CD8-positive, alpha-beta T cell (primary cell): ENCODE measurements at places on chromosomes 16 and 17.
A peak's percentile ranks its signal among the peaks of the same experiment; 100 is the strongest.

DNA sequence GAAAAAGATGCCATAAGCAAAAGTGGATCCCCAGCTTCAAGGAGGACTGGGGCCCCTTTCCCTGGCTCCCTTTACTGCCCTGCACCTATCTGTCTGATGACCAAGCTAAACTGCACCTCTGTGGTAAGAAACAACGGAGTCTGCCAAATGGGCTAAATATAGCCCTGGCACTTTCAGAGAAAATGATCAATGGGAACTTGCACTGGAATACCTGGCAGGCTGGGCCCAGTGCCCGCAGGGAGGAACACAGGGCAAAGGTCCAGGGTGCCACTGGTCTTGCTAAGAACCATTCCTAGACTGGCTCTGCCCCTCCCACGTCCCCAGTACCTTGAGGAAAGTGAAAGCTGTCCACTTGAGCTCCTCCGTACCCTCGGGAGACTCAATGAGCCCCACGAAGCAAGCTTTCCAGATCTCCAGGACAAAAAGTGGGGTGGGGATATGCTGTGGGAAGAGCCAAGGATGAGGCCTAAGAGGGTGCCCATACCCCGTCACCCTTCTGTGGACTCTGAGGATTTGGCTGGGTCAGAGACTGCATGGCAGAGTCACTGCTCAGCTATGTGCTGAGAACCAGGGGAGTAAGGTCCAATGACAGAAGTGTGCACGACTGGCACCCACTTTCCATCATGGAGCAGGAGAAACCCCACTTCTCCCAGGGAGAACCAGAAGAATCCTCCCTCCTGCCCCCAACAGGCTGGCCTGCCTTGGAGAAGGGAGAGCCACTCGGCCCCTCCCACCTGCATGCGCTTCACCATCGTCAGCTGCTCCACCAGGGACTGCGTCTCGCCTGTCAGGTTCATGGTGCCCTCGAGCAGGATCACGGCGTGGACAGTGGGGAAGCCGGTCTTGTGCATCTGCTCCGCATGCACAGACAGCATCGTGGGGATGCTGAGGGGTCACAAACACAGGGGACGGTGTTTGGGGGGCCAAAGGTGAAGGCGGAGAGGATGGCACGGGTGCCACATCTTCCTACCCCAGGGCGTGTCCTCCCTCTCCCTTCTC, 17.4 kb downstream of the CSF3 start:
- DNase-seq: no peak

DNA sequence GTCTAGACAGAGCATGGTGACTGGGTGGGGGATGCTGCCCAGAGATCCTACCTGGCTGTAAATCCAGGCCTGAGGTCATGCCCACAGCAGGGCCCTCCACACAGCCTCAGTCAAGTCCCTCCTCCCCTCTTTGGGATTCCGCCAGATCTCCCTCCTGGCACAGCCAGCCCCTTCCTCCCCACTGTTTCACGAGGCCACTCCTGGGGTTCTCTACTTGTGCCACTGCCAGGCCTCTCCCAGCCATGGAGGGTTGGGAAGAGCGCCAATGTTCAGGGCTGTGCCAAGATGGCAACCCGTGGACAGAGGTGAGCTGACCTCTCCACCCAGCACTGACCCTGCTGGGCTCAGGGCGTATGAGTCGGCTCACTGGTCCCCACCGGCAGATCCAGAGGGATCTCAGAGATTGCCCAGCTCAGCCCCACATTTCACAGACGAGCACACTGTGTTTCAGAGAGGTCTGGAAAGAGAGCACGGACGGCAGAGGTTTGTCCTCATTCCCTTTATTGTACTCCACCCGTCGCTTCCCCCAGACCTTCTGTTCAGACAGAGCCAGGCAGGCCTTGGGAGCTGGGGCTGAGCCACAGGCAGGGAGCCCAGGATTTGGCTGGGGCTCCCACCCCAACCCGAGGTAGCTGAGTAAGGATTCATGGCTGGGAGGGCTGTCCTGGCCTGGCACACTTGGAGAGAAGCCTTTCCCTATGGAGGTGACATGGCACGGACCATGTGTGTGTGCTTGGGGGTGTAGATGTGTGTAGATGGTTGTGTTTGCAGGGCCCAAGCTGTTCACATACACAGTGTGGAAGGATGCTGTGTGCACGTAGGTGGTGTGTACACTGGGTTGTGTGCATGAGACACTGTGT, 3.5 kb upstream of the CAMKK1 start:
- DNase-seq: no peak

DNA sequence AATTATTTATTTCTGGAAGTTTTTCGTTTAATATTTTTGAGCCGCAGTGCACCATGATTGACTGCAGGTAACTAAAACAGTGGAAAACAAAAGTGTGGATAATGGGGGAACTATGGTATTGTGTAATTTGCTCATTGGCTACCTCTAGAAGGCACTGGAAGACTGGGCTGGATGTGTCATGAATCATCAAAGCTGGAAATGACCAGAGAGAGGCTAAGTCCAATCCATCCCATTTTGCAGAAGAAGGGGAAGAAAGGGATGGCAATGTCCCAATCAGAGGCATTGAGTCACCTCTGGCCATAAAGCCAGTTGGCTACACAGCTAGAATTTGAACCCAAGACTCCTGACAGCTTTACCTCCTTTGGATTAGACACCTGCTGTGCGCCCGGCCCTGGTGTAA, 29.3 kb downstream of the GLP2R start:
- no peak for DNase-seq

- DNase-seq: no peak
Measured at GRCh38 chr17:81420769-81421462, 25.7 kb downstream of the BAHCC1 start.

- no peak for DNase-seq
Measured at GRCh38 chr17:7859028-7859427, 1.2 kb downstream of the CYB5D1 start.

GRCh38 chr16:57151369-57151768, 34.5 kb downstream of the PSME3IP1 start:
- DNase-seq: no peak

DNA sequence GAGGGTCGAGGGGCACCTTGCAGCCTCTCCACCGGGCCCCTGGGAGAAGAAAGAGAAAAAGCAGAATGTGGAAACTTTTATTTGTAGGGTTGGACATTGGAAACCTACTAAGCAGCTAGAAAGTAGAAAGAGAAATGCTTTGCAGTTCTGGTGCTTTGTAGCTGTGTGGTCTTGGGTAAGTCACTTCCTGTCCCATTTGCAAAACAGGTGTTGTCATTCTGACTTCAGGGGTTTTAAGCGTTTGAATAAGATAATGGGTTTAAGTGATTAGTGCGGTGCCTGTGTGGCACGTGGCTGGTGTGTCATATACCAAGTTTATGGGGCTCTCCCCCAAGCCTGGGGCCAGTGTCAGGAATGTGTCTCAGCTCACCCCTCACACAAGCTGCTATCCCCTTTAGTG, 1.6 kb downstream of the CA4 start:
- no peak for DNase-seq

DNA sequence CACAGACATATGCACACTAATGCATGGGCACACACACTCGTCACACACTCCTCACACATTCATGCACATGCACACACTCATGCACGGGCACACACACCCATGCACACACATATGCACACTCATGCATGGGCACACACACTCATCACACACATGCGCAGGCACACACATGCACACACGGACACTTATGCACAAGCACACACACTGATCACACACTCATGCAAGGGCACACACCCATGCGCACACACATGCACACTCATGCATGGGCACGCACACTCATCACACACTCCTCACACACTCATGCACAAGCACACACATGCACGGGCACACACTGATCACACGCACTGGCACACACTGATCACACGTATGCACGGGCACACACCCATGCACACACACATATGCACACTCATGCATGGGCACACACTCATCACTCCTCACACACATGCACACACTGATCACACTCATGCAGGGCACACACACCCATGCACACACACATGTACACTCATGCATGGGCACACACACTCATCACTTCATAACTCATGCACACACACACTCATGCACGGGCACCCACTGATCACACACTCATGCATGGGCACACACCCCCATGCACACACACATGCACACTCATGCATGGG, 16.1 kb downstream of the ADGRG1 start:
- no peak for DNase-seq

DNA sequence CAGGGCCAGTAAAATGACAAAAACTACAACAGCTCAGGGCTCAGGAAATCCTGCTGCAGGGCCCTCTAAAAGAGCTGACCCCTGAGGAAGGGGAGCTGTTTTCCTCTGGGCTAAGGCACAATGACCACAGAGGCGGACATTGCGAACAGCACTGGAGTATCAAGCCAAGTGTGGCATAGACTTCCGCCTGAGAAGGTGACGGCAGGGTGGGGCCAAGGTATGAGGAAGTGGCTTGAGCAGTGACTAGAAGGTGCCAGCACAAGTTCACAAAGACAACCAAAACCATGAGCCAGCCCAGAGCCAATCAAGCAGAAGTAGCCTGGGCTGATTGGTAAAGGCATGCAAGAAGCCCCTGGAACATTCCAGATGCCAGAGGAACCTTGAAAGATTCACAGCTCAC, 13.9 kb downstream of the ERN2 start:
- DNase-seq: peak; percentile 51

- no peak for DNase-seq
Measured at GRCh38 chr17:32331243-32332040, 10.5 kb downstream of the C17orf75 start.

DNA sequence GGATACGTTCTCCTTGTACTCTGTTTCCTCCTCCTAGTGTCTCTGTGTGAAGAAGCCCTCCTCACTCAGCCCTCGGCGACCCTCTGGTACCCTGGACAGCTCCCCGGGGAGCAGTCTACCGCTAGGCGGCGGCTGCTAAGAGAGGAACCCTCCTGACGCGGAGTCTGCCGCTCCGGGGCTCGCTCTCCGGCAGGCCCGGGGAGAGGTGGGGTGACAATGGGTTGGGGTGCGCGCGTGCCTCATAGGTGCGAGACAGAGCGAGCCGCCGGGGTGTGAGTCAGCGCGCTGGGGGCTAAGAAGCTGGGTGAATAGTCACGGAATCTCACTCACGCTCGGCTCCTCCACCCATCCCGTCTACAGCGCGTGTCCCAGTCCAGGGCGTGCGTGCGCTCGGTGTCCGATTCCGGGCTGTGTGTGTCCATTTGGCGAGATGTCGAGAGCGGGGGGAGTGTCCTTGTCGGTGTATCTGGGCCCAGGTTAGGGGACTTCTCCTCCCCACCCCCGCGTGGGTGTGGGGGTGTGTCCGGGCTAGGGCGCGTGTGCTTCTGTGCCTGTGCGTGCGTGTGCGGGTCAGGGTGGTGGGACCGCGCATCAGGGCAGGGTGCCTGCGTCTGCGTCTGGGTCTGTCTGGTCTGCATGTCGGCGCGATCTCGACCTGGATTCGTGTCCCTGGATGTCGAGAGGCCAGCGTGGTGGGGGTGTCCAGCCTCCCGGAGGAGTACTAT, 577 bp upstream of the HS3ST2 start:
- DNase-seq: no peak

DNA sequence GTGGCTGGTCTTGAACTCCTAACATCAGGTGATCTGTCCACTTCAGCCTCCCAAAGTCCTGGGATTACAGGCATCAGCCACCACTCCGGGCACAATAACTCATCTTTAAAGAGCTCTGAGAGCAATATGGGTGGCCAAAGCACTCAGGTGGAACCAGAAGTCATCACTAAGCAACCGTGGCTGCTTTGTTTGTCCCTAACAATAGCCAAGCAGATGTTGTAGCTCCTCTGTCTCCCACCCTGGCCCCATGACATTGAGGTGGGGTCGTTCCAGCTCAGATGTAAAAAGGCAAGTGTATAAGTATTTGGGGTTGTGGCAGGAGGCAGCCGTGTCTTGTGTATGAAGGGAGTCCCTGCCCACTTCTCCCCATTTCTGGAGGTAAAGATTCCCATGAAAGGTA, 3.7 kb upstream of the SCIMP start:
- DNase-seq: no peak

DNA sequence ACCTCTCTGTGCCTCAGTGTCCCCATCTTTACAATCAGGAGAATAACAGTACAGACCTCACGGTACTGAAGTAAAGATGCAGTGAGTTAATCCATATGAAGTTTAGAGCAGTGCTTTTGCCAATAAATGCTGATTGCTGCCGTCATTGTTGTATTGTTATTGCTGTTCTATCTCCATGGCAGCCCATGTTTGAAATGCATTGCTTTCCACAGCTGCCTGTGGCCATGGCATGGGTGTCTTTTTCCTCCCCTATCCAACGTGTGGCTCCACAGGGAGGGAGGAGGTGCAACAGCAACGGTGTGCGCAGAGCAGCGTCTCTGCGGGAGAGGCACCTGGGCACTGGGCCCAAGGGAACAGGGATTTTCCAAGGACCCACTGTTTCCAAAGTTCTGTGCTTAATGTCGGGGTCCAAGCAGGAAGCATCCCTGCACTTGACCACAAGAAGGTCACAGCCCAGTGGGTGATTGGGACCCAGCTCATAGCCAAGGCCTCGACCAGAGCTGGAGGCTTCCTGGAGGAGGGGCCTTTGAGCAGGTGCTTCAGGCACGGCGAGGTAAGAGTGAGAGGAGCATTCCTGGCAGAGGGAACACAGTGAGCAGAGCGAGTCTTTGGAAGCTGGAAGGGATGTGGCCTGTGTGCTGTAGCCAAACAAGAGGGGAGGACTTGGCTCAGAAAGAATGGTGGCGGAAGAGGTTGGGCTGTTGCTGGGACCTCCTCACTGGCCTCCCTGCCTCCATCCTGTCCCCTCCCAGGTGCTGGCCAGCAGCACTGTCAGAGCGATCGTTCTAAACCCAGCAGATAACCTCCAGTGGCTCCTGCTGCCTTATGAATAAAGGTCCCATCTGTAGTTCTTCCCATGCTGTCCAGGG, 3.9 kb downstream of the RAI1 start:
- DNase-seq: no peak

DNA sequence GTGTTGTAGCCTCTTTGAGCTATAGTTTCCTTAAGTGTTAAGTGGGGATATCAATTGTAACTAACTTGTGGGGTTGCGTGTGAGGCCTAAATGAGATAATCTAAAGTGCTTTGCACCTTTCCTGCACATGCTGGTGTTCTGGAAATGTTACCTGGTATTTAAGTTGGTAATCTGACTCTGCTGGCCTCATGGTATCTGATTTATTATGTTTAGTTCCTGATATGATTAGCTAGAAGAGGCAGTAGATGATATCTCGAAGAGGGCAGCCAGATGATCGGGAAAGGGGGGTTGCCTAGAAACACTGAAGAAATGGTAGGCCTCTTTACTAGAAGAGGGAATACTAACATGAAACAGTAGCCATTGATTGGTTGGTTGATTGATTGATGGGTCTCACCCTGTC, 65.4 kb upstream of the CLEC18A start:
- no peak for DNase-seq

GRCh38 chr16:31472709-31473203, 804 bp downstream of the TGFB1I1 start:
- DNase-seq: no peak

DNA sequence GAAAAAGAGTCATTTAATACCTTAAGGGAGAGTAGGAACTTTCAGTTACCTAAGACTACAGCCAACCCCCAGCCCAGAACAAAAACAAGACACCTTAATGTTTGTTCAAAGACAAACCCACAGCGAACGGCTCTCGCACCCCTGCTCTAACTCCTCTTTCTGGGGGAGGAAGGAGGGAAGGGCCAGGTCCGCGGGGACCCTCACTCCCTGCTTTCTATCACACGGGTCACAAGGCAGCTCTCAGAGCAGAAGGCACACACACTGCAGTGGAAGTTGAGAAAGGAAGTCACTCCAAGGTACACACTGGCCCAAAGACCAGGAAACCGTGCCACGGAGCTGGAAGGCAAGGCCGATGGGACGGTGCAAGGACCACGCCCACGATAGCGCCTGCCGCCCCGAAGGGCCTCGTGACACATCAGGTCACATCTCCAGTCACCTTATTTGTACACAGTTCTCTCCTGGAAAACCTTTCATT, 10.0 kb downstream of the LITAFD start:
- DNase-seq: no peak

GRCh38 chr17:66576473-66576872, 258.4 kb upstream of the CACNG5 start:
- no peak for DNase-seq
